Daoy (cell line): ENCODE measurements at places on chromosomes 7 and 10. TPM values are rescaled to one million over a fixed set of nuclear protein-coding genes. Genes with fewer than 3 reads are reported as not detected.

- DNase-seq, result no peak
These were observed 7.0 kb downstream of the GPRIN2 start for GRCh38 chr10:46549171-46550075.

- DNase-seq, result no peak
These were observed 44.4 kb downstream of the ALOX5 start for GRCh38 chr10:45418417-45418848.

GRCh38 chr7:105707967-105708762, 126.9 kb upstream of the EFCAB10 start:
- DNase-seq, result no peak

DNA sequence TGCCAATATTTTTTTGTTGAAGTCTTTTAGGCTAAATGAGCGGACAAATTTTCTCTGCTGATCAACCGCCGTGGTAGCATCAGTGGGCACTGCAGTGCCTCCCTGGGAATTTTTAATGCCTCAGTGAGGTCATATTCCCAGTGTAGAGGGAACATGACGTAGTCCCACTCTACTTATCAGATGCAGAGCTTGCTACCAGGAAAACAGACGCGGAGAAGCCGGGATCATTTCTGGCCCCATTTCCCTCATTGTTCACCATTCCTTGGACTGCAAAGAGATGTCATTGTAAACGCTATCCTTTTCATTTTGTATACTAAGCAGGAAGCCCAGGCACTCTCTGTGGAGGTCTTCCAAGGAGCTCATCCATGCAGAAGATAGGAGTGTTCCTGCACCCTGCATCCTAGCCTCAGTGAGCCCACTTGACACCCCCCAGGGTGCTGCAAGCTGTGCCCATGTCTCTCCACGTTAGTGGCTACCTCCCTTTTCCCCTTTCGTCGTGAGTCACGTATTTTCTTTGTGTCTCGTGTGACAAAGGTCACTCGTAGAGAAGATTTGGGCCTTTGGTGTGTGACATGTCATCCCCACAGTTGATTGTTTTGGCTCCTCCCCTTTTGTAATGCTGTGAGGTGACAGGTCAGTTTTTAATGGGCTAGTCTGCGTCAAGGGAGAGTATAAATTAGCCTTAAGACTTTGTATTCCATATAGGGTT, 145.5 kb downstream of the TCF7L2 start:
- no peak for DNase-seq

GRCh38 chr7:139744768-139745677, 32.8 kb downstream of the HIPK2 start:
- DNase-seq, result no peak

- no peak for DNase-seq
These were observed 63.1 kb upstream of the ADRB1 start for GRCh38 chr10:113980408-113981087.

Gene MARVELD1
- 9.9 and 16.8 TPM in 2 replicates for total RNA-seq

Gene RADIL
- 0.40 and 3.4 TPM in 2 replicates for total RNA-seq

Gene NFKB2
- total RNA-seq, result 44.0 and 47.3 TPM in 2 replicates

Gene SFRP5
- total RNA-seq, result 3.0 and 6.7 TPM in 2 replicates

Gene ZKSCAN1
- total RNA-seq, result 13.9 and 14.2 TPM in 2 replicates

Gene CCDC146
- 0.12 and 0.34 TPM in 2 replicates for total RNA-seq

Gene PRF1
- not detected in 2 replicates for total RNA-seq
